ENCODE measurements at places on chromosomes 7 and 10.

DNA sequence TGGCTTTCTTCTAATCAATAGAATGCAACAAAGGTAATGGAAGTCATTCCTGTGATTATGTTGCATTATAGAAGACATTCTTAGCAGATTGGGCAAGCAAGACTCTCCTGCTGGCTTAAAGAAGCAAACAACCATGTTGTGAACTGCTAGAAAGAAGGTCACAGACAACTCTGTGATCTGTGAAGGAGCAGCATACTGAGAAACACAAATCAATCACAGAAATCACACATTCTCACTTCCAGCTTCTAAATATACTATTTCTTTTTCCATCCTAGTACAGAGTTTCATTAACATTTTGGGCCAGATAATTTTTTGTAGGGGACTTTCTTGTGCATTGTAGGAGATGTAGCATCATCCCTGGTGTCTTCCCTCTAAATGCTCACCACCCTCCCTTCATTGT is 28.0 kb upstream of the PALS2 start:
- DNase-seq: no peak

DNA sequence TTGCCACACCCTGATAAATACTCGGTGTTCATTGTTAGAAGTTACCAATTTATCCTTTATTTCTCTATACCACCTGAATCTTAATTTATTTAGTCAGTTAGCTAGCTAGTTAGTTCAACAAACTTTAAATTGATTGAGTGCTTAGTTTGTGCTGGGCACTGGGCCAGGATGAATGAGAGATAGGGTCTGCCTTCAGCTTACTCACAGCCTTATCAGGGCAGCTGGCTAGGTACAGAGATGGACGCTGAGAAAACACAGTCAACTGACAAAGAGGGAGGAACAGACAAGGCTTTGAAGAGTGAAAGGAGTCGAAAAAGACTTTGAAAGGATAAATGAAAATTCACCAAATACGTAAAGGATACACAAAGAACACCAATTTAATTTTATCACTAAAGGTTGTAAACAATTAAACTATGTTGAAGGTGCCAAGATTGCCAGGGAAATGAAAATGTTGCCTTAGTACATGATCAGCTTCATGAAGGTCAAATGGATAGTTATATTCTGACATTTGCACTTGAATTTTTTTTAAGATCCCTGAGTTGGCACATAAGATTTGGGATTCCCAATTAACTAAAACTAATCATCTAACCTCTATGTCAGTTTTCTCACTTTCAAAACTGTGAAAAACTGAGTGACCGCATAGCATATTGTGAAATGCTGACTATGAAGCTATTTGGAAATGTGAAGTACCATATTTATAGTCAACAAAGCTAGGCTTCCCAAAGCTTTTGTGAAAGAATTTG is 2.1 kb downstream of the CAV2 start:
- no peak for DNase-seq

GRCh38 chr10:78071140-78071856 is 37.6 kb downstream of the RPS24 start:
- DNase-seq: no peak

DNA sequence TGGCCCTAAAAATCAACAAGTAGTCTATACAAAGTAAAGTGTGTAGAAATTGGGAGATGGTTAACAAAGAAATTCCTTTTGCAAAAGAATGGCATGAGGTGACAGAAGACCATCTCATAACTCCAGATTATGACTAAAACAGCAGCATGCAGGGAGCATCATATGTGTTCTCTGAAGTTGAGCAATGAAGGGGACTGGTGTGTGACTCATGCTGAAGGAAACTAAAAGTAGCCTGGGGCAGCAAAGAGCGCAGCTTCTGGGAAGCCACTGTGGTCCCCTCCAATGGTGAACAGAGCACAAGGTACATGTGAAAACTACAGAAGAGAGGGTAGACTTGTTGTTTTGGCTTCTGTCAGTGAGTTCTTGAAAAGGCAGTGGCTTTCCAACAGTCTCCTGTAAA is 133.4 kb downstream of the MACC1 start:
- DNase-seq: no peak

DNA sequence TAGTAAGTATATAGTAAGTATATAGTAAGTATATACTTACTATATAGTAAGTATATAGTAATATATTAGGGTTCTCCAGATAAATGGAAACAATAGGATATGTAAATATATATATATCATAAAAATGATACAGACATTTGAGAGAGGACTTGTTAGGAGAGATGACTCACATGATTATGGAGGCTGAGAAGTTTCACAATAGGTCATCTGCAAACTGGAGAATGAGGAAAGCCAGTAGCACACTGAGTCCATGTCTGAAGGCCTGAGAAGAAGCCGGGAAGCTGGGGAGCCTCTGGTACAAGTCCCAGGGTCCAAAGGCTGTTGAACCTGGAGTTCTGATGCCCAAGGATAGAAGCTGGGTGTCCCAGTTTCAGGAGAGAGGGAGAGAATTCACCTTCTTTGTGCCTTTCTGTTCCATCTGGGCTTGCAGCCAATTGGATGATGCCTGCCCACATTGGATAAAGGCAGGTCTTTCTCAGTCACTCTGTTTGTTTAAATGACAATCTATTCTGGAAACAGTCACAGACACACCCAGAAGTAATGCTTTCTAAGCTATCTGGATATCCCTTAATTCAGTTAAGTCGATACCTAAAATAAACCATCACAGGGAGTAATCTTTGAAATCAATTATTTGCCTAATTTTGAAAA is 205.5 kb upstream of the CDC14C start:
- DNase-seq: no peak

GRCh38 chr10:13706604-13707003 is 119.8 kb downstream of the PRPF18 start:
- no peak for DNase-seq

DNA sequence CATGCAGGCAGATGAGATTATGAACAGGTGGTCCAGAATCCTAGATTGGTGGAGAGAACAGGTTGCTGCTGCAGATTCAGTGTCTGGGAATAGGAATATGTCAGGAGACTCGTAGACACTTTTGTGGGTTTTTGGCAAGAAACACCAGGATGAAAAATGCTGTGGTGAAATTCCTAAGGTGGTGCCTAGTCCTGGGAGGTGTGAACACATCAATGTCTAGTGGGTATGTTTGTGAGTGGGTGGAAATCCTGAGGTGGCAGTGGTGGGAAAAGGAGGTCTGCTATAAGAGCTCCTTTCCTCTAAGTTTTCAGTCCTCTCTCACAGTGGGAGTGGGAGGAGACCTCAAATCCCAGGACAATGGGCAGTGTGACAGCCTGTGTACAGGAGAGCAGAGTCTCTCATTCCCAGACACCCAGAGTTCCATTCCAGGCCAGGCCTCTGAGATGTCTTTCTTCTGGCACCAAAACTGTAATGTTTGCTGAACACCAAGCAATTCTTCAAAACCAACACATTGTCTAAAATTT is 5.1 kb downstream of the ERV3-1 start:
- DNase-seq: no peak

GRCh38 chr7:114334989-114335388 is 79.6 kb upstream of the FOXP2 start:
- DNase-seq: no peak

DNA sequence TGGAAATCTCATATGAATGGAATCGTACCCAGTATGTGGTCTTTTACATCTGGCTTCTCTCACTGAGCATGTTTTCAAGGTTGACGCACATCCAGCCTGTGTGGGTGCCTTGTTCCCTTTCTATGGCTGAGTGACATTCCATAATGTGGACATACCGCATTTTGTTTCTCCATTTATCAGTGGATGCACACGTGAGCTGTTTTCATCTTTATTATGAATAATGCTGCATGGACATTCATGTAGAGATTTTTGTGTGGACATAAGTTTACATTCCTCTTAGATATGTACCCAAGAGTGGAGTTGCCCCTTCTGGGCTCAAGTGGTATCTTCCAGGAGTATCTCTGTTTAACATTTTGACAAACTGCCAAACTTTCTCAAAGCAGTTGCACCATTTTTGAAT is 1.3 kb upstream of the SCART1 start:
- no peak for DNase-seq

DNA sequence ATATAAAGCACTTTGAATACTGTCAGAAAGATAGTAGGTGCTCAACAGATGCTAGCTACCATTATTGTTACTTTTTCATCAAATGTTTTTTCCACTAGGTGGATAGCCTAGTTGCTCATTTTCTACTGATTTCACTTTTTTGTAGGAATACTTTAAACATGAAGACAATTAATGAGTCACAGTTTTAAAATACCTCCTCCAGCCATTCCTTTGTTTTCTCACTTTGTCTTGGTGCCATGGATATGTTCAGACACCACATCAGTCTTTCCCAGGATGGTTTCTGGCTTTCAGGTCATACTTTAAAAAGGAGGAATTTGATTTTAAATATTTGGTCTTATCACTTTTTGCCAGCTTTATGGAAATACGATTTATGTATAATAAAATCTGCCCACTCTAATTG is 147.1 kb upstream of the MGMT start:
- DNase-seq: no peak

- no peak for DNase-seq
Observed at GRCh38 chr7:106895246-106895864, 30.3 kb downstream of the PIK3CG start.

DNA sequence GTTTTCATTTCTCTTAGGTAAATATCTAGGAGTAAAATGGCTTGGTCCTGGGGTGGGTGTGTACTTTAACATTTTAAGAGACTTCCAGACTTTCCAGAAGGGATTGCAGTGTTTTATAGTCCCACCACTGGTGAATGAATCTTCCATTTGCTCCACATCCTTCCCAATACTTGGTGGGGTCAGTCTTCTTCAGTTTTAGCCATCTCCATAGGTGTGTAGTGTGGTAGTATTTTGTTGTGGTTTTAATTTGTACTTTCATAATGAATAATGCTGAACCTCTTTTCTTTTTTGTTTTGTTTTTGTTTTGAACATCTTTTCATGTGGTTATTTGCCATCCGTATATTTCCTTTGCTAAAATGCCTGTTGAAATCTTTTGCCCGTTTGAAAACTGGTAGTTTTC is 86.4 kb downstream of the ANKRD61 start:
- no peak for DNase-seq

All from activated CD4-positive, alpha-beta T cell treated with anti-CD3 and anti-CD28 coated beads, Interleukin-2, amount 50 U/mL, for 24 hours (primary cell).